ENCODE measurements at places on chromosomes 6 and 20.

DNA sequence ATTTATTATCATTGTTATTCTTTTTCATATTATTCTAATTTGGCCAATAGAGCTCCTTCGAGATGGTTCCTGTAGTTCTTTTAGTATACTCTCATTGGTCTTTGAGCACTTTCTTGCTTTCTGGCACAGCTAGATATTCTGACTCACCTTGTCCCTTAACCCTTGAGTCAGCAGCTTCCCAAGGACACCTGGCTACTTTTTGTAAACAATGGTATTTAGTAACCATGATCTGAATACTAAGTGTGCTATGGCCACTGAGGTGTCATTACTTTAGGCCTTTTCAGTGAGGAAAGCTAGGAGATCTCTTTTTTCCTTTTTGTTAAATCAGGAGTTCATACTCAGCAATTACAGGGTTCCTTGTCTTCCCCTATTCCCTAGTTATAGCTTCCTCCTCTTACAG is 126.5 kb upstream of the CITED2 start:
- DNase-seq: no peak

DNA sequence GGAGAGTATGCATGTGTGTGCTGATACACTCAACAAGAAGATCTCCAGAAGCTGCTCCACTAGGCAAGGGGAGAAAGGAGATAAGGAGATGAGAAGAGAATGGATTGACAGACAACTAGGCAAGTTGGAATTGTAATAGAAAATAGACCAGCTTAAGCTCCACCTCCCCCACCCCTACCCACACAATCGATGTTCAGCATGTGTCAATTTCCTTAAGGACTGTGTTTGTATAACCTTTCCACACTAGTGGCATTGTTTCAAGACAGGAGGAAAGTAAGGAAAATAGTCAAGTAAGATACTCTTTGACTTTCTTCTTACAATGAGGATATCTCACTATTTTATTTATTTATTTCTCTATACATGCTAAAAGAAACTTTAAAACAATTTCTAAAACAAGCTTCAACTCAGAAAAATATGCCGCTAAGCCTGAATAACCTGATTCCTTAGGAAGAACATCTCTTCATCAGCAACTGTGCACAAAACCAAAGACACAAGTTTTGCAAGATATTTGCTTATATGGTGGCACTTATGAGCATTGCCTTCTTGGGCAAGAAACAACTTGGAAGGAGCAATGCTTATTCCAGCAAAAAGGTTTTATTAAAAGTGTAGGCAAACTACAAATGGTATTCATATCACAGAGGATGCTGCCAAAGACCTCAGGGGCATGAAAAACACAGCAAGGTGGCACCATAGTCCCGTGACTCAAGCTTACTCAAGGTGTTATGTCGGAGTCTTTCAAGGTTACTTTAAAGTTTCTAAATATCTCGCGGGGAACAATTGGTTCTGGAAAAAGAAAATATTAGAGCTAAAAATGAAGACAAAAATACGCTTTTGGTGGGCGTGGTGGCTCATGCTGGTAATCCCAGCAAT is 249.1 kb downstream of the COL12A1 start:
- no peak for DNase-seq

DNA sequence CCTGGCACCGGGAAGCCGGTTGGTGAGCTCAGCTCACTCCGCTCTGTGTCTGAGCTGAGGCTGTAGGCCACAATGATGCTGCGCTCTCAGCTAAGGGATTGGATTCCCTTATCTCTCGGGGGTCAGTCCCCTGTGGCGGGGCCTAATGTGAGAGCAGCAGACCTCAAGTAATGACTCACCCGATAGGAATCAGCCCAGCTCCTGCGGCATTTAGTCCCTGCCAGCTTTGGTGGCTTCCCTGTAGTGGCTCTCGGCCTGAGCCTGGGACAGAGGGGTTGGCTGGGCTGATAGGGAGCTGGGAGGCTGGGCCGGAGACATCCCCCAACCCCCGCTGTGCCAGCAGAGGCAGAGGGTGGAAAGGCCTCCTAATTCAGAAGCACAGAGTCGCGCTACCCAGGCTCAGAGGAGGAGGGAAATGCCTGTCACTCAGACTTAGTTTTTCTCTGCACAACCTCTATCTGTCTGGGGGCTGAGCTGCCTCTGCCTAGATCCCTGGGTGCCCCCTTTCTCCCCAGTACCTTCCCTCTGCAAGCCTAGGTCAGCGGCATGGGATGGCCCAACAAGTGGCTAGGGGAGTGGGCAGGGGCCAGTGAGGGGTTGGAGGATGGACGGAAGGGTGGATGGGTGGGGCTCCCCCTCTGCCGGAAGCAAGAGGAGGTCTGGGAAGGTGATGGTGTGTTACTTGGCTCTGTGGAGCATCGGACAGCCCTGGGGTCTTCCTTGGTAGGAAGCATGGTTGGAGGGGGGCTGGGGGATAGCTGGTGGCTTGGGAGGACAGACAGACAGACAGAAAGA is 92.2 kb downstream of the CDH22 start:
- peak; percentile 26 for DNase-seq

GRCh38 chr6:56757588-56757984 is 114.9 kb upstream of the DST start:
- no peak for DNase-seq

GRCh38 chr6:43489277-43490072 is 12.1 kb downstream of the TJAP1 start:
- no peak for DNase-seq

DNA sequence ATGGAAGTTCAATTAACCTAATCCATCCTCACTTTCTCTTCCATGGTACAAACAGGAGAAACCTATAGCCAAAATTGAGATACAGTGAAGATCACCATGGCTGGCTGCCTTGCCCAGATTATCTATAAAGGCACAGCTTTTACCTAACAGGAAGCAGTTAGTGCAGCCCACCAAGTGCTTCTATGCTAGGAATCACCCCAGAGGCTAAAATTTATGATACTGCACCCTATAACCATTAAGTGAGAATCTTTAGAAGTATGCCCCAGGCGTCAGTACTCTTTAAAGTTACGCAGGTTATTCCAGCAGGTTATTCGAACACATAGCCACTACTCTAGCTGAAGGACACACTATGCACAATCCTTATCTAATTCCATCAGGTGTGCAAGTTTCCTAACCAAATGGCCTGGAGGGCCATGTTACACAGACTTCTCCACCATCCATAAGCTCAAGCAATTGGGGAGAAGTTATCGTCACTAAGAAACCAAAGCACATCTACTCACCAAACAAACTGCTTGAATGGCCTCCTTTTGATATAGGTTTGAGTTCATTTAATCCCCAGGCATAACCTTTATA is 43.1 kb downstream of the MAN1A1 start:
- DNase-seq: no peak

All from non-pigmented ciliary epithelial cell (primary cell).